ENCODE measurements at places on chromosomes 7 and 10. TPM values are rescaled to one million over a fixed set of nuclear protein-coding genes. Genes with fewer than 3 reads are reported as not detected.

DNA sequence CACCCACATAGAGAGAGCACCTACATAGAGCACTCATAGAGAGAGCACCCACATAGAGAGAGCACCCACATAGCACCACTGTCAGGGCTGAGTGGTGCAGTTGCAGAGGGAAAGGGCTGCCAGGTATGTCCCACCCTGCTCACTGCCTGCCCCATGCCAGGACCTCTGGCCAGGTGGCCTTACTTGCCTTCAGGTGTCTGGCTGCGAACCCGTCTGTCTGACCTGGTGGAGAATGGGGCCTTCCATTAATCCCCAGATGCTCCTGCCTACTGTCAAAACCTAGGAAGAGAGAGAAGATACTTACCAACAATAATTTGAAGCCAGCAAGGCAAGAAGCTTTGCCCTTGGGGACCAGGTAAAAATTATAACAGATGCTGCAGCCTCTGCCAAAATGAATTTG is 51.1 kb downstream of the INSIG1 start:
- H3K27ac ChIP-seq: no peak overlapping the region
- DNase-seq: no peak
- no peaks in the 10 kb centered on the region for H3K27me3 ChIP-seq

DNA sequence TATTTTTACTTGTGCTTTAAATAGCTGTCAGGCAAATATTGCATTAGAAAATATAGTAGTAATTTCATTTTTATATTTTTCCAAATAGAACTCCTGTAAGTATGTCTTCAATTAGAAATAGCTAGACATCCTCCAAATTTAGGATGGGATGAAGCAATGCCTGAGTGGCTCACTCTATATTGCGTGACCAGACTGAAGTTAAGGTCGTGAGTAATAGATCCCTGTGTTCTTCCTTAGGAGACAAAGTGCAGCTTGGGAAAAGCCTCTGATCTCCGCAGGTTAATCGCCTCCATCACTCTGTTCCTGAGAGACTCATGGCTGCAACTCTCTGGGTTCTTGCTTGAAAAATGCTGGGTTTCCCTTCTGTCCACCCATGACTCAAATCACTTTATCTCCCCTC is 484.8 kb upstream of the ANKRD30A start:
- H3K4me1 ChIP-seq: no peaks in the 10 kb centered on the region
- no peaks in the 10 kb centered on the region for H3K27me3 ChIP-seq
- DNase-seq: no peak

DNA sequence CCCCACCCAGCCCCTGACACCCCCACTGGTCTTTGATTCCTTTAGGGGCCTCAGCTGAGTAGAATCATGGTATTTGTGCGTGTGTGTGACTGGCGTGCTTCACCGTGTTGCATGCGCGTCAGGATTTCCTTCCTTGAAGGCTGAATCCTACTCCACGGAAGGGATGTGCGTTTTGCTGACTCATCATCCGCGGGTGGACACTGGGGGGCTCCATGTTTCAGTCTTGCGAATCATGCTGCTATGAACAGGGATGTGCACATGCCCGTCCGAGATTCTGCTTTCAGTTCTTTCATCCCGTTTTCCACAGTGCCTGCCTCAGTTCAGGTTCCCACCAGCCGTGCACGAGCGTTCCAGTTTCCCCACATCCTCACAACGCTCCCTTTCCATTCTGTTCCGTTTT is 20.9 kb upstream of the JAKMIP3 start:
- H3K27ac ChIP-seq: no peak overlapping the region
- H3K4me1 ChIP-seq: no peaks in the 10 kb centered on the region

GRCh38 chr7:81845744-81846241 is 75.9 kb upstream of the HGF start:
- H3K4me1 ChIP-seq: peaks cover 5% of the 10 kb centered on the region
- no peaks in the 10 kb centered on the region for H3K36me3 ChIP-seq
- H3K4me3 ChIP-seq: no peak overlapping the region
- no peaks in the 10 kb centered on the region for H3K27me3 ChIP-seq
- peak; percentile 24 for DNase-seq

DNA sequence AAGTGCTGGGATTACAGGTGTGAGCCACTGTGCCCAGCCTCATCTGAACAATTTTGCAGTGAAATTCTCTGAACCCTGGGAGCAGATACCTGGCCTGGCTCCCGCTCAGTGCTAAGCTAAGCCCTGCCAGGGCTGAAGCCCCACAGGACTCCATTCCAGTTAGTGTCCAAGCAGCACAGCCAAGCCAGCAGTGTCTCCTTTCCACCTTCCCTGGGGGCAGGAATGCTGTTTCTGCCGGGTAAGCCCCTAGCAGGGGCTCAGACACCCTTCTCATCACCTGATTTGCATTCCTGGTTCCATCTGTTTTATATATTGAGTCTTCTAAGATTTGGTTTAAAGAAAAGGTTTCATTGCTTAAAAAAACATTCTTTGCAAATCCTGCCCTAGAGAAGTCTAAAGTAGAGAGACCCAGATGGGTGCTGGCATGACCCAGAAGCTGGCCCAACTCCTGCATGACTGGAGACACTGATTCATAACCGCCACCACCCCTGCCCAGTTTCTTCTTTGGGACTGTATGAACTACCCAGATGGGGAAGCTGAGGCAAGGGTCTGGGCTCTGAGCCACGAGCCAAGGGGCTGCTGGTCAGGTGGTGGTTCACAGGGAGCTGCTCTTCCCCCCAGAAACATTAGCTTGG is 14.0 kb downstream of the SLC13A4 start:
- no peak overlapping the region for H3K4me3 ChIP-seq
- H3K36me3 ChIP-seq: no peaks in the 10 kb centered on the region
- no peaks in the 10 kb centered on the region for H3K27me3 ChIP-seq

- no peaks in the 10 kb centered on the region for H3K36me3 ChIP-seq
- no peak overlapping the region for H3K27ac ChIP-seq
- H3K27me3 ChIP-seq: no peaks in the 10 kb centered on the region
- H3K4me1 ChIP-seq: no peaks in the 10 kb centered on the region
- no peak overlapping the region for H3K4me3 ChIP-seq
Observed at GRCh38 chr10:34580643-34581042, 234.5 kb downstream of the PARD3 start.

DNA sequence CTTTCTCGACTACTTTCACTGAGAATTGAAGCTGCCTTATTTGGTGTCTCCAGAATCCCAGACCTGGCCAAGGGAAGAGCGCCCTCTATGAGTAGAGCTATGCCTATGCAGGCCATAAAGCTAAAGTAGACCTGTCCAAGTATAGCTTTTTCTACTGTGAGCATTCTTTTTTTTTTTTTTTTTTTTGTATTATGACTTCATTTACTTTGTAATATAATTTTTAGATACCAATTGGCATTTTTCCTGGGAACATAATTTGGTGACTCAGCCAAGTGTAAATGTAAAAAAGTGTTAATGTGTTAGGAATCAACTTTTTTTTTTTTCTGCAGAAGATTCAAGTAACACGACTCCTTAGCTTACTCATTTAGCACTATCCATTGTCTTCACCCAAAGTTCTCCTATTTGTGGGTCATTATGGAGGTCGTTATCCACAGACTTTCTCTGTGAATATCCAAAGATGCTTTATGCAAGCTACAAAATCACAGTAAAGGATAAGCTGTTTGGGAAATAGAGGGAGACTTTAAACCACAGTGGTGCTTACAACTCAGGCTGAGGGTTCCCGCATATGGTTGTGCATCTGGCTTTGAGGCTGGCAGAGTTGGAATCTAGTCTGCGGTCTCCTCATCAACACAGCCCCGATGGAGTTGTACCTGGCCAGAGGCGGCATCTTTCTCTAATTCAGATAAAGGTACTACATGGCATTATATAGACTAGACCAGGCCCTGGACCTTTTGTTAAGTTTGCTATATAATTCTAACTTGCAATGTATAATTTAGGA is 1040.2 kb upstream of the SORCS1 start:
- peak; percentile 2 for DNase-seq
- no peaks in the 10 kb centered on the region for H3K4me1 ChIP-seq
- H3K27ac ChIP-seq: no peak overlapping the region
- H3K36me3 ChIP-seq: no peaks in the 10 kb centered on the region
- H3K4me3 ChIP-seq: no peak overlapping the region
- H3K27me3 ChIP-seq: no peaks in the 10 kb centered on the region

- H3K36me3 ChIP-seq: no peaks in the 10 kb centered on the region
- H3K27me3 ChIP-seq: no peaks in the 10 kb centered on the region
- H3K4me1 ChIP-seq: no peaks in the 10 kb centered on the region
- DNase-seq: no peak
- H3K4me3 ChIP-seq: no peak overlapping the region
Observed at GRCh38 chr7:115973406-115973805, 57.2 kb downstream of the TFEC start.

DNA sequence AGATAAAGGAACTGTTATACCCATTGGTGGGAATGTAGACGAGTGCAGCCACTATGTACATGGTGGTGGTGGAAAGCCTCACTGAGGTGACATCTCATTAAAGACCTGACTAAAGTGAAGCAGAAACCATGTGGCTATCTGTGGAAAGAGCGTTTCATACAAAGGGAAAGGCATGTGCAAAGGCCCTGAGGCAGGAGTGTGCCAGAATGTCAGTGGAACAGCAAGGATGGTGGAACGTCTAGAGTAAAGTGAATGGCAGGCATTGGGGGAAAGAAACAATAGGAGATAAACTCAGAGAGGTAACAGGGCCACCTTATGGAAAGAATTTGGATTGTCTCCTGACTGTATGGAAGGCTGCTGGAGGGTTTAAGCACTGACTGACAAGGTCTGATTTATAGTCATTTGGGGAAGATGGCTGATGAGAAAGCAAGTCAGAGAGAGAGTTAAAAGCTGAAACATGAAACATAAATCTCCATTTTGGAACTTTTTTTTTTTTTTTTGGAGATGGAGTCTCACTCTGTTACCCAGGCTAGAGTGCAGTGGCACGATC is 245.7 kb downstream of the STK31 start:
- no peak for DNase-seq
- no peaks in the 10 kb centered on the region for H3K4me1 ChIP-seq
- no peaks in the 10 kb centered on the region for H3K27me3 ChIP-seq
- H3K36me3 ChIP-seq: no peaks in the 10 kb centered on the region
- no peak overlapping the region for H3K4me3 ChIP-seq

- no peak for DNase-seq
- no peaks in the 10 kb centered on the region for H3K27me3 ChIP-seq
- no peak overlapping the region for H3K27ac ChIP-seq
- no peaks in the 10 kb centered on the region for H3K4me1 ChIP-seq
Observed at GRCh38 chr10:112361951-112362751, 11.8 kb upstream of the ACSL5 start.

DNA sequence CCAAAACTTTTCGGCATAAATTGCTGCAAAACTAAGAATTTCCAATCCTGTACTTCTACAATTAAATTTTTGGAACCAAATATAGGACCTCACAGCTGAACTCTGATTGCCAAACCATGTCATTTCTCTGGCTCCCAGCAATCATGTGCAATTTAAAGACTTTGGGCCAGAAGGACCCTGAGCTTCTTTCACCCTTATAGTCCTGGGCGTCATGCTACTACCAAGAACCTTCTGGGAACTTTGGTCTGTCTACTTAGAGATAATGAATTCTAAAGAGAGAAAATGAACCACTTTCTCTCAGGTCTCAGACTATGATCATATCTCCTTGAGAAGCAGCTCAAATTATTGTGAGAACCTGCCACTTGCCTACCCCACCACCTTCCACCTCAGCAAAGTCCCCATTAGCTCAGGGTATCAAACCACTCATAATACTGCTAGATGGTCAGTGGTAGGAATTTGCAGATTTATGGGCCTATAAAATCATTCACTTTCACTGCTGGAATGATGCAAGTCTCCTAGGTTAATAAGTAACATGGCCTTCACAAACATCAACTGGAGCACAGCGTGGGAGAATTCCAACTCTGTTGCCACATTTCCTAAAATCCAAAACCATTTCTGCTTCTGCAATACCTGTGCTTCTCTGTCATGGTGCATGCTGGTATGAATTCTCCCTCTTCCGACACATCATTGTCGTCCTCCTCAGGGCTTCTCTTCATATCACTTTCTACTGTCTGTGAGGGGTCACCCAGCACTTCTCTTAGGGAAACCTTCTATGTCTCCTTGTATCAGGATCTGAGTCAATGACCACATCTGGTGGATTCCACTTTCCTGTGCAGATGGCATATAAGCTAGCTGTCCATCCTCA is 6.6 kb upstream of the WDR91 start:
- no peaks in the 10 kb centered on the region for H3K4me1 ChIP-seq
- H3K27me3 ChIP-seq: no peaks in the 10 kb centered on the region
- no peak overlapping the region for H3K4me3 ChIP-seq

DNA sequence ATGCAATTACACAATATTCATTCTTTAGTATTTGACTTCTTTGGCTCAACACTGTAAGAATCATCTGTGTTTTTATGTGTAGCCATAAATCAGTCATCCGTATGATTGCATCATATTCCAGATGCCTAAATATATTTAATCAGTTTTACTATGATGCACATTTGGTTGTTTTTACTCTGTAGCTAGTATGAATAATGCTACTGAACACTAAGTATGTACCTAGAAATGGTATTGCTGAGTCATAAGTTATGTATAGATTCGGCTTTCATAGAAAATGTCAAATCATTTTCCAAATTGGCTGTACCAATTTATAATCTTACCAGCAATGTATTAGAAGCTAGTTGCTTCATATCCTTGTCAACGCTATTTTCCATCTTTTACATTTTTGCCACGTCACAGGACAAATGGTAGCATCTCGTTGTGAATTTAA is 197.3 kb upstream of the PLXNA4 start:
- no peaks in the 10 kb centered on the region for H3K36me3 ChIP-seq
- H3K27me3 ChIP-seq: no peaks in the 10 kb centered on the region
- H3K27ac ChIP-seq: no peak overlapping the region
- DNase-seq: no peak
- peaks cover 15% of the 10 kb centered on the region for H3K4me1 ChIP-seq

DNA sequence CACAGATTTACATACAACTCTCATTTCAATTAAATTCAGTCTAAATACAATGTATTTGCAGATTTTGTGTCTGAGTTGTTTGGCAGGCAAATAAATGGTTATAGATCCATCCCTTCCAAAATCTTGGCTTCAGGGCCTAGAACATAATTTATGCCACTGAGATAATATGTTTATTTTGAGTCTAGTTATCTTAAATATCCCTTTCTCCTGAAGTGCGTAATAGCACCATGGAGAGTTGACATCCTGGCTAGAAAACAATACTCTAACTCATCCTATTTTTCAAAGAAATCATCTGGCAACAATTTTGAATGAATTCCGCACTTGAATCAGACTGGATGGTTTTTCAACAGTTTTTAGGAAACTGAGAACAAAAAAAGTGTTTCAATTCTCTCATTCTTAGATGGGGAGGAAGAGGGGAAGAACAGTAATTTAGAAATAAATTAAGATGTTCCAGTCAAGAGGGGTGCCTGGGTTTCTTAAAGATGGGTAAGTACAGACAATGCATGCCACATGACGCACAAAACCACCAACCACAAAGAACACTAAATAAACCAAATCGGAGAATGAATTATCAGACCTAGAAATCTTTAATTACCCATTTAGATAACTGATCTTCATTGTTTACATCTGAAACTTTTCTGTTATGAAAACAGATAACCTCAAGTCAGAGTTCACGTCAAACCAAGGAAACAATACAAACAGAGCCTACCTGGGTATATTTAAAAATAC is 228.7 kb upstream of the PTN start:
- no peak for DNase-seq
- no peaks in the 10 kb centered on the region for H3K4me1 ChIP-seq
- no peaks in the 10 kb centered on the region for H3K27me3 ChIP-seq
- no peak overlapping the region for H3K4me3 ChIP-seq
- H3K27ac ChIP-seq: no peak overlapping the region

GRCh38 chr7:81783818-81784217 is 14.0 kb upstream of the HGF start:
- H3K27ac ChIP-seq: no peak overlapping the region
- H3K36me3 ChIP-seq: no peaks in the 10 kb centered on the region
- H3K4me1 ChIP-seq: no peaks in the 10 kb centered on the region
- DNase-seq: no peak
- no peaks in the 10 kb centered on the region for H3K27me3 ChIP-seq

The CDCA7L gene
- total RNA-seq: 126 TPM

The SLC13A1 gene
- 0.10 TPM for total RNA-seq

The CAV1 gene
- total RNA-seq: 1.9 TPM

The DNAJB12 gene
- total RNA-seq: 42.3 TPM

The EN2 gene
- not detected for total RNA-seq

All from B cell (primary cell).